ENCODE measurements at places on chromosomes 2 and 18.

DNA sequence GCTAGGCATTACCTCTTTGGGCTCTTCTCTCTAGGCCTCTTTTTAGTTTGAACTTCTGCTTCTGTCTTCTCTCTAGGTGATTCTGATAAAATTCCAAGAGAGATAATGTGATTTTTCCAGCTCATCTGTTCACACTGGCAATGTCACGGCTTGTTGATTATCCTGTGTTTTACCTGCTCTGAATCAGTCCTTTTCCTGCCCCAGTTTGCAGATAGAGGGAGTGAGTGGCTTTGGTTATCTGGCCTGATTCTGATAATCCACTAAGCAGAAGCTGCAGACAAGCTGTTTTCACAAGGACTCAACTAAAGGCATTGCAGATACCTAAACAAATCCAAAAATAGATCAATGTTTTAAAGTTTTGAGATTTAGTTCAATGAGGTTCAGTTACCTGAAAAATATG lies 111.9 kb downstream of the DCC start:
- no peaks in the 10 kb centered on the region for H3K4me1 ChIP-seq
- no peak overlapping the region for H3K4me3 ChIP-seq
- H3K27ac ChIP-seq = no peak overlapping the region

DNA sequence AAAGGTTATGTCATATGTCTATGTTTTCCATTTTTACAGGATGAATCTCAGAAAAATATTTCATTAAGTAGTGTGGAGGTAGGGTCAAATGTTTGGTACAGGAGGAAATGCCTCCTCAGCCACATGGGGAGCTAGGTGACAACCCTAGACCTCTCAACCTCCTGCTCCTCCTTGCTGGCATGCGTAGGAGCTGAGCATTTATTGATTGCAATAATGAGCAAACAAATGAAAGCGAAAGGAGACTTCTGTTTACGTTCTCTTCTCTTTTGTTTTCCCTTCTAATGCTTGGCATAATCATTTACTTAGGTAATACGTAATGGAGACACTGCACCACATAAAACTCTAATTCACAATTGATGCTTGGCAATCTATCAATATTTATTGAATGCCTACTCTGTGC lies 95.1 kb upstream of the CCBE1 start:
- H3K36me3 ChIP-seq = no peaks in the 10 kb centered on the region
- H3K27ac ChIP-seq = no peak overlapping the region
- no peak overlapping the region for H3K4me3 ChIP-seq
- no peaks in the 10 kb centered on the region for H3K4me1 ChIP-seq
- DNase-seq = no peak
- no peaks in the 10 kb centered on the region for H3K27me3 ChIP-seq

DNA sequence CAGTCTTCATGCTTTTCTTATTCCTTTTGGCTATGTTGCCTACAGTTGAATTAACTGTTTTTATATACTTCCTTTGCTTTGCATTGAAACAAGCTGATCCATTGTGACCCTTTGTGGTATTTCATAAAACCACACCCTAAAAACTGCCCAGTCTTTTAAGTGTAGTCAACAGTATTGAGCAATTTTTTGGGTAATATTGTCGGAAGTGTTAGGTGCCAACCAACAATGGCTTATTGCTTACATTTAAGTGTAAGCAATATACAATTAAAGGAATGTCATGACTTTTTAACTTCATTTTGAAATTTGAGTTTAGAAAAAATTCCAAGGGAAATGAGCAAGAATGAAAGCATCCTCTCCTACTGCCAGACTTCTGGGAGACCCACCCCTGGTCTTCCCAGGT lies 174.1 kb downstream of the NEDD4L start:
- peaks cover 10% of the 10 kb centered on the region for H3K4me1 ChIP-seq
- no peak overlapping the region for H3K27ac ChIP-seq
- H3K36me3 ChIP-seq = no peaks in the 10 kb centered on the region
- DNase-seq = no peak
- H3K27me3 ChIP-seq = no peaks in the 10 kb centered on the region
- H3K4me3 ChIP-seq = no peak overlapping the region

GRCh38 chr2:216546641-216547403 lies 48.2 kb downstream of the RPL37A start:
- H3K27me3 ChIP-seq = no peaks in the 10 kb centered on the region
- H3K4me3 ChIP-seq = no peak overlapping the region
- H3K27ac ChIP-seq = no peak overlapping the region
- peaks cover 3% of the 10 kb centered on the region for H3K36me3 ChIP-seq
- H3K4me1 ChIP-seq = peaks cover 6% of the 10 kb centered on the region

GRCh38 chr18:10064267-10064666 lies 150.5 kb downstream of the VAPA start:
- no peak overlapping the region for H3K4me3 ChIP-seq
- no peaks in the 10 kb centered on the region for H3K27me3 ChIP-seq
- H3K27ac ChIP-seq = no peak overlapping the region
- H3K4me1 ChIP-seq = peaks cover 5% of the 10 kb centered on the region
- H3K36me3 ChIP-seq = no peaks in the 10 kb centered on the region

DNA sequence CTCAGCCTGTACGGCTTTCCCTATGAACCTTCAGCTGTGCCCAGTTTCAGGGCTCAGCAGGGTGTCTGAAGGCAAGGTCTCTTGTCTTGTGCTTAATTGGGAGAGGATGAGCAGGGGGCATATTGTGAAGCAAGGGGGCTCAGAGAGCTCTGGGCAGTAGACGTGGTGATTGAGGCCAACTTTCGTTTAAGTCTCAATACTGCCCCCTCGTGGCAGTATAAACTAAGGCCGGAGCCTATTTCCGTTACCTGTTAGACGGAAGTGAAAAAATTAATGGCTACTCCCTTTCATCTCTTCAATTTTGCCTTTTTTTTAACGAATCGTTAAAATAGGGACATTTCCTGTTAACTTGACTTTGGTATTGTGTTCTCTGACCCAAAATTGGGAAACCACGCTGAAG lies 193.4 kb downstream of the TDRD15 start:
- H3K4me1 ChIP-seq = no peaks in the 10 kb centered on the region
- H3K4me3 ChIP-seq = no peak overlapping the region
- DNase-seq = peak; percentile 76
- H3K27me3 ChIP-seq = no peaks in the 10 kb centered on the region
- H3K36me3 ChIP-seq = no peaks in the 10 kb centered on the region
- H3K27ac ChIP-seq = no peak overlapping the region

GRCh38 chr18:8381821-8382459 lies 227.3 kb upstream of the RAB12 start:
- no peaks in the 10 kb centered on the region for H3K36me3 ChIP-seq
- DNase-seq = no peak
- no peaks in the 10 kb centered on the region for H3K27me3 ChIP-seq
- H3K4me3 ChIP-seq = no peak overlapping the region

- no peaks in the 10 kb centered on the region for H3K27me3 ChIP-seq
- no peaks in the 10 kb centered on the region for H3K36me3 ChIP-seq
- DNase-seq = no peak
- no peak overlapping the region for H3K27ac ChIP-seq
- no peak overlapping the region for H3K4me3 ChIP-seq
- peaks cover 2% of the 10 kb centered on the region for H3K4me1 ChIP-seq
Observed at GRCh38 chr2:71801556-71801955, 346.1 kb downstream of the CYP26B1 start.

GRCh38 chr2:128416109-128416785 lies 97.6 kb upstream of the HS6ST1 start:
- DNase-seq = no peak
- H3K36me3 ChIP-seq = no peaks in the 10 kb centered on the region
- H3K4me1 ChIP-seq = peaks cover 1% of the 10 kb centered on the region
- H3K27me3 ChIP-seq = no peaks in the 10 kb centered on the region
- no peak overlapping the region for H3K4me3 ChIP-seq

DNA sequence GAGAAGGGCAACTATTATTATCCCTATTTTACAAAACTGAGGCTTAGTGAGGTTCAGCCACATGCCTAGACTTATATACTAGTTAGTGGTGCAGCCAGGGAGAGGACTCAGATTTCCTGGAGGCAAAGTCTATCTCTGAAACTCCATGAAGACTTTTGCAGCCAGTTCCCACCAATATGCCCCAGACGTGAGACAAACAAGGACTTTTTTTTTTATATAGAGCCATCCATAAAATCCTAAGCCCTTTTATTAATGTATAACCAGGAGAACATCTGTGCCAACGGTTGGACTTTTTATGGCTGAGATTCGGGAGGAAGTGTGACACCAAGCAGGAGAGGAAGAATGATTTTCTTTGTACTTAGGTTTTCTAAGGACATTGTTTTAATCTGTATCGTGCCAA lies 29.9 kb downstream of the LIPG start:
- peaks cover 3% of the 10 kb centered on the region for H3K4me1 ChIP-seq
- H3K27ac ChIP-seq = no peak overlapping the region
- peaks cover 12% of the 10 kb centered on the region for H3K36me3 ChIP-seq
- DNase-seq = no peak
- H3K27me3 ChIP-seq = no peaks in the 10 kb centered on the region
- H3K4me3 ChIP-seq = no peak overlapping the region

DNA sequence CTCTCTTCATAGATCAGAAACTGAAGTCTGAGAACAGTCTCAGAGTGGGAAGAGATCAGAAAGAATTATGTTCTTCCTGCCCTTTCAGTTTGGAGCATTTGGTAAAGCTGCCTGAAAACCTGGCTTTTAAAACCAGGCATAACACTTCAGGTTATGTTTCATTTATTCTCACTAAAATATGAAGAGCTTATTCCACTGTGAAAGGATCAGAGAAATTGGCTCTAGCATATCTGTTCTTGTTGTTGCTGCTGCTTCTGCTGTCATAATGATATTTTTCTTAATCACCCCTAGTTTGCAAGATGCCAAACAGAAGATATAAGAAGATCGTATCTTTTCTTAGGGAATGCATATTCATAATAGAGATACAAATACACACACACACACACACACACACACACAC lies 476.9 kb downstream of the XIRP2 start:
- H3K27ac ChIP-seq = no peak overlapping the region
- H3K36me3 ChIP-seq = no peaks in the 10 kb centered on the region
- no peaks in the 10 kb centered on the region for H3K4me1 ChIP-seq

- H3K27ac ChIP-seq = no peak overlapping the region
- no peaks in the 10 kb centered on the region for H3K36me3 ChIP-seq
- H3K4me1 ChIP-seq = no peaks in the 10 kb centered on the region
- no peak for DNase-seq
Observed at GRCh38 chr2:195313962-195314361, 343.1 kb upstream of the SLC39A10 start.

DNA sequence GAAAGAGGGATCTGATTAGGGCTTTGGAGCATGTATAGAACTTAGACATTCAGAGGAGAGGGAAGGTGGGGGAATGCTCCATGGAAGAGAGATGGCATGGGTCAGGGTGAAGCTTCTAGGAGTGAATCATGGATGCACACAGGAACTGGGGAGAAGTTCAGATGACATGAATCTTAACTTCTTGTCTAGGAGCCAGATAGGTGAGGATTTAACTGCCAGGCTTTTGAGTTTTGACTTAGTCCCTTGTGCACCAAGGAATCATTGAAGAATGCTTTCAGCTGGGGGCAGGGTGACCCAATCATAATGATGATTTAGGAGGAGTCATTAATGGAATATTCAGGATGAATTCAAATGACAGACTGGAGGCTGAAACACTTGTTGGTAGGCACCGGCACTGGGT lies 48.7 kb downstream of the ACYP2 start:
- H3K4me1 ChIP-seq = peaks cover 6% of the 10 kb centered on the region
- no peaks in the 10 kb centered on the region for H3K27me3 ChIP-seq
- DNase-seq = no peak
- H3K27ac ChIP-seq = no peak overlapping the region
- no peaks in the 10 kb centered on the region for H3K36me3 ChIP-seq

- H3K27ac ChIP-seq = no peak overlapping the region
- no peak for DNase-seq
- peaks cover 2% of the 10 kb centered on the region for H3K4me1 ChIP-seq
- no peaks in the 10 kb centered on the region for H3K27me3 ChIP-seq
- peaks cover 3% of the 10 kb centered on the region for H3K36me3 ChIP-seq
Observed at GRCh38 chr2:69084492-69084891, 71.5 kb downstream of the ANTXR1 start.

- no peak for DNase-seq
- no peaks in the 10 kb centered on the region for H3K4me1 ChIP-seq
- no peaks in the 10 kb centered on the region for H3K27me3 ChIP-seq
- no peaks in the 10 kb centered on the region for H3K36me3 ChIP-seq
- no peak overlapping the region for H3K27ac ChIP-seq
- H3K4me3 ChIP-seq = no peak overlapping the region
Observed at GRCh38 chr2:45708501-45708900, 57.0 kb downstream of the PRKCE start.

DNA sequence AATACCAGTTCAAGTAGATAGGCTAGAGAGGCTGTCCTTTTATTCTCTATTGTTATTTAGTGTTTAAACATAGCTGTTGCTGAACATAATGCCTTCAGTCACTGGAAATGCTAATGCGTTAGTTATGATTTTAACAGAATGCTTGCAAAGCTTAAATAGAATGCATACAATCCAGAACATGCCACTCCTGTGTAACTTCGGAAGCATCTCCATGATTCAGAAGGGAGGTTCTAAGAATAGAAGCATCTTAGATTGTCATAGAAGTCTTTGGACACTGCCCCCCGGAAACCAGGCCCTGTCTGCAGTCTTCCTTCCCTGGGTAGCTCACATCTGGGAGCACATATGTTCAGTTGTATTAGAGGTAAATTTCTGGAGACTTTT lies 73.2 kb downstream of the ZNF532 start:
- no peak overlapping the region for H3K4me3 ChIP-seq
- H3K4me1 ChIP-seq = no peaks in the 10 kb centered on the region

DNA sequence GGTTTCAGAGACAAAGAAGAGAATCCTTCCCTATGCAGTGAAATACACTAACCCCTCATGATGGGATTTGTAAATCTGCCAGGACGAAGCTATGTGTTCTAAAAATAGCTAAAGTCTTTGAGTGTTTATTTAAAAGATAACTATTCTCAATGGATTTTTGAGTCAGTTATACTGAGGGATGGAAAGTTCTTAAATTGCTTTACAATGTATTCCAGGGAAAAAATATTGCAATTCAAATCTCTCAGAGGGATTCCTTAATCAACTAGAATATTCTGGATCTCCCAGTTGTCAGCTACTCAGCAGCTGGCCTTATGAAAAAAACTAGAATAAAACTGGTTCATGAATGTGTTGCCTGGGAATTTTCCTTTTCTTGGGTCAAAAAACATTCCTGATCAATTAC lies 312.4 kb downstream of the PLCL1 start:
- H3K4me3 ChIP-seq = no peak overlapping the region
- no peaks in the 10 kb centered on the region for H3K27me3 ChIP-seq
- H3K36me3 ChIP-seq = no peaks in the 10 kb centered on the region
- no peak overlapping the region for H3K27ac ChIP-seq
- no peak for DNase-seq

- no peaks in the 10 kb centered on the region for H3K4me1 ChIP-seq
- no peaks in the 10 kb centered on the region for H3K27me3 ChIP-seq
- no peak overlapping the region for H3K4me3 ChIP-seq
- no peak overlapping the region for H3K27ac ChIP-seq
Observed at GRCh38 chr2:201263779-201264178, 3.4 kb downstream of the CASP8 start.

Data from neuronal stem cell (in vitro differentiated cells).